NCI-H187 (cell line): ENCODE measurements at places on chromosomes 2 and 18.

GRCh38 chr2:37658682-37659081 is 12.8 kb downstream of the CDC42EP3 start:
- no peak for DNase-seq

GRCh38 chr2:86468162-86469033 is 27.2 kb downstream of the KDM3A start:
- no peak for DNase-seq

DNA sequence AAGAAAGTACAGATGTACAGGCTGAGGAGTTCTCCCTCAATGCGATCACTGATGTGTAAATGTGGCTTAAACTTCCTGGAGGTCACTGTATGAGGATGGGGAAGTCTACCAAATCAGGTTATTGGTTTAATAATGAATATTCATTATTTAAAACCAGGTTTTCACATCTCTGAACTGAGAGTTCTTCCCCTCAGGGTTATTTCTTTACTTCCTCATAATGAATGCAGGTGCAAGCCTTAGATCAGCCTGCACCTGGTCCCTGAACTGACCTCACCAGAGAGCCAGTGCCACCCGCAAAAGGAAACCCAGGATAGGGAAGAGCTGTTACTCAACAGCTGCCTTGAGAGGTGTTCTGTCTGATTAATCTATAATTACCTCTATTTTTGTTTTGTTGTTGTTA is 369.0 kb downstream of the EPHA4 start:
- no peak for DNase-seq

- no peak for DNase-seq
Measured at GRCh38 chr2:178109813-178110212, 2.4 kb upstream of the RBM45 start.

DNA sequence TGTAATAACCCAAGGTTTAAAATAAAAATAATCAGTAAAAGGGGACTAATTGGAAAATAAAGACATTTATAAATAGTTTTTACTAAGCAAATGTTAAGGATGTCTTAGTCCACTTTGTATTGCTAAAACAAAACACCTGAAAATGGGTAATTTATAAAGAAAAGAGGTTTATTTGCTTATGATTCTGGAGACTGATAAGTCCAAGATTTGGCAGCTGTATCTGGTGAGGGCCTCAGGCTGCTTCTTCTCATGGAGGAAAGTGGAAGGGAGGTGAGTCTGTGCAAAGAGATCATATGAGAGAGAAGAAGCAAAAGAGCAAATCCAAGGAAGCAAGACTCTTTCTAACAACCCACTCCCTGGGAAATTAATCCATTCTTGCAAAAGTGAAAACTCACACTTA is 299.5 kb downstream of the DSC3 start:
- DNase-seq = no peak

DNA sequence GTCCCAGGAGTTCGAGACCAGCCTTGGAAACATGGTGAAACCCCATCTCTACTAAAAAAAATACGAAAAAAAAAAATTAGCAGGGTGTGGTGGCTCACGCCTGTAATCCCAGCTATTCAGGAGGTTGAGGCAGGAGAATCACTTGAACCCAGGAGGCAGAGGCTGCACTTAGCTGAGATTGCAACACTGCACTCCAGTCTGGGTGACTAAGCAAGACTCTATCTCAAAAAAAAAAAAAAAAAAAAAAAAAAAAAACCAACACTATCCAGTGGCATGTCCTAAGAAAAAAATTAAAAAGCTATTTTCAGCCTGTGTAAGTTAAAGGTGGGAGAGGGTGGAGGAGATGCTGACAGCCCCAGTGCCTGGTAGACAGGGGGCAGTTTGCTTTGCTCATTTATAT is 32.2 kb upstream of the REL start:
- DNase-seq = no peak

- no peak for DNase-seq
Measured at GRCh38 chr2:229900012-229900411, 21.8 kb downstream of the TRIP12 start.

GRCh38 chr18:24910221-24910620 is 441.7 kb downstream of the ZNF521 start:
- DNase-seq = no peak
